ENCODE measurements at places on chromosomes 2 and 18.

GRCh38 chr18:71798986-71799673 lies 745.0 kb downstream of the CBLN2 start:
- DNase-seq = no peak

DNA sequence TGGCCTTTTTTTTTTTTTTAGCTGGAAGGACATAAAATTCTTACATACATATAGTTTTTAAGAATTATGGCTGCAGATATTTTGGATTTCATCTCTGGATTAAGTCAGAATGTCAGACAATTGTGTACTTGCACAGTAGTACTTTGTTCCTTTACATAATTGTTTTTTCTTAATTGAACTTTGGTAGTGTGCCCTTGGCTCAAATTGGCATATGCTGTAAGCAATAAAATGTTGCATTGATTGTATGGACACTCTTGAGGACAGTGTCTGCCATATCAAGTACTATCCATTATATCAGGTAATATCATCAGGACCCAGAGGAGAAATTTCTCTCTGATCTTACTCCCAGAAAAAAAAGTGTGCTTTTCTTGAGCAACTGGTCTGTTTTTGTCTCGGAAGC lies 15.3 kb downstream of the ZC3H6 start:
- no peak for DNase-seq

GRCh38 chr2:30359644-30360167 lies 87.3 kb upstream of the LCLAT1 start:
- no peak for DNase-seq

GRCh38 chr2:3253913-3254441 lies 123.6 kb downstream of the EIPR1 start:
- no peak for DNase-seq

DNA sequence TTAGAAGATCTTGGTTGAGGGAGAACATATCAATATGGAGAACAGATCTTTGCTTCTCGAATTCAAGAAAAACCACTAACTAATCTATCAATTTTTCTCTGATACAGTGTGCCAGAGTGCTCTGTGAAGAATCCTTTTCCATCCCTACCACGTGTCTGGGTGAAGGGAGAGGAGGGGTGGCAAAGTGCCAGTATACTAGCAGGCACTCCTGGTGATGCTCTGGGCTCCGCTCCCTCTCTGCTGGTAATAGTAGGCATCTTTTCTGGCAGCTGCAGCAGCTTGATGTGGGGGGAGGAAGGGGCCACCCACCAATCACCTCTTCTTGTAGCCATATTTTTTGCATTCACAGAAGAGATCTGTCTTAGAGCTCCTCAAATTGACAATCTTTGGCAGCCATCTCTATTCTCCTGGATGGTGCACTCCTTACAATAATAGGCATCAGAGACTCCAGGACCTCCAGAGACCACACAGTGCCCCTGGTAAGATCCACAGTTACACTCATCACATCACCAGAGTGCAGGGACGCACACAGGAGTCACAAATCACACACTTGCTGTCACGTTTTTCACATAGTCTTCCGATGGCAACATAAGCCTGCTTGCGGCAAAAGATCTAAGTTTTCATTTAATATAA lies 15.7 kb downstream of the STK39 start:
- no peak for DNase-seq

GRCh38 chr2:1162768-1163584 lies 212.3 kb downstream of the SNTG2 start:
- peak; percentile 25 for DNase-seq

DNA sequence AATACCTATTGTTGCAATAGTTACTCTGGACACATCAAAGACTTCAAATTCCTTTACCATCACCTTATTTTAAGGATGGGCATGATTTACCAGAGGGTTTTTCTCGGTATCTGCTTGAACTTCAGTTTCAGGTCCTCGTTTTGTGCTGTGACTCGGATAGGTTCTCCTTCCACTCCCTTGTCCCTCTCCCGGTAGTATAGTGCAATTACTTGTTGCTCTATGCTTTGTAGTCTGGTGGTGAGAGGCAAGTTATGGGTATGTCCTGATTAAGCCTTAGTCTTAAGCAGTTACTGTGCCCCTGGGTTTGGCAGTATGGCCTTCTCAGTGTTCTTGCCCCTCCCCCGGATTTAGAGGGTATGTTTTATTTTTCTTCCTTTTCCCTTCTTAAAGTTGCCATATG lies 96.6 kb downstream of the RHBDD1 start:
- no peak for DNase-seq

GRCh38 chr2:72130659-72131360 lies 16.9 kb downstream of the CYP26B1 start:
- no peak for DNase-seq

GRCh38 chr2:119756837-119757236 lies 2.9 kb upstream of the PTPN4 start:
- no peak for DNase-seq

DNA sequence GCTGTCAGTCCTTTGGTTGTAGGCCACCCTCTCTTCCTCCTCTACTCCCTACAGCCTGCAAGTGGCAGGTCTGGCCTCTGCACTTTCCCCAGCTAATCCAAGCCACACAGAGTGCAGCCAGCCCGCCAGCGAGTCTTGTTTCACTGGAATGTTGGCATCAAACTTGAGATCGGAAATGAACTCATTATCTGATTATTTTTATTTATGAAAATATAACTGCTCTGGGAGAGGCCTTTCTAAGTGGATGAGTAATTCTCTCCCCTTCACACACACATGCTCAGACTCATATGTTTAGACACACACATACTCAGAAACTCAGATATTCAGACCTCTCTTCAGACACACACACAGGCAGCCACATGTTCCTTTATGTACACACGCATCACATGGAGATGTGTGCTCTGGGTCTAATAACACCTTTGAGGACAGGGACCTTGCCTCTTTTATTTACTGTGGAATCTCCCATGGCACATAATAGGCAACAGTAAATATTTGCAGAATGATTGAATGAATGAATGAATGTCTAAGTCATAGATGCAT lies 151.3 kb downstream of the ZFP36L2 start:
- DNase-seq = no peak

GRCh38 chr18:58768293-58768974 lies 96.2 kb upstream of the ZNF532 start:
- DNase-seq = peak; percentile 51

GRCh38 chr2:53913721-53914120 lies 54.0 kb upstream of the GPR75 start:
- DNase-seq = no peak

DNA sequence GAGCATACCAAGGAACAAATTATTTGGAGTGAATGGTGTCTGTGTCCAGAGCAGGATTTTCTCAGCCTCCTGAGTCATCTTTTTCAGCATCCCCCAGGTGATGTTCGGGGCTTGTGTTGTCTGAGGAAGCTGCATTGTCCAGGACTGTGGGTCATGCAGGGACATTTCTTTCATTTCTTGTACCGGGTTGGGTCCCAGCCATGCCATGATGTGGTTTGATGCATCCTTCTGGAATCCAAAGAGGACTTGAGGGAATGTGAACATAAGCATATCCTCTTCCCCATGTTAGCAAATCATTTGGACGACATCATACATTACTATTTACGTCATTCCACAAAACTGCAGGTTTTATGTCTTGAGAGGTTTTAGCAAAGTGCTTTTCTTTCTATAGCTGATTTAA lies 797.8 kb downstream of the CCDC85A start:
- no peak for DNase-seq

DNA sequence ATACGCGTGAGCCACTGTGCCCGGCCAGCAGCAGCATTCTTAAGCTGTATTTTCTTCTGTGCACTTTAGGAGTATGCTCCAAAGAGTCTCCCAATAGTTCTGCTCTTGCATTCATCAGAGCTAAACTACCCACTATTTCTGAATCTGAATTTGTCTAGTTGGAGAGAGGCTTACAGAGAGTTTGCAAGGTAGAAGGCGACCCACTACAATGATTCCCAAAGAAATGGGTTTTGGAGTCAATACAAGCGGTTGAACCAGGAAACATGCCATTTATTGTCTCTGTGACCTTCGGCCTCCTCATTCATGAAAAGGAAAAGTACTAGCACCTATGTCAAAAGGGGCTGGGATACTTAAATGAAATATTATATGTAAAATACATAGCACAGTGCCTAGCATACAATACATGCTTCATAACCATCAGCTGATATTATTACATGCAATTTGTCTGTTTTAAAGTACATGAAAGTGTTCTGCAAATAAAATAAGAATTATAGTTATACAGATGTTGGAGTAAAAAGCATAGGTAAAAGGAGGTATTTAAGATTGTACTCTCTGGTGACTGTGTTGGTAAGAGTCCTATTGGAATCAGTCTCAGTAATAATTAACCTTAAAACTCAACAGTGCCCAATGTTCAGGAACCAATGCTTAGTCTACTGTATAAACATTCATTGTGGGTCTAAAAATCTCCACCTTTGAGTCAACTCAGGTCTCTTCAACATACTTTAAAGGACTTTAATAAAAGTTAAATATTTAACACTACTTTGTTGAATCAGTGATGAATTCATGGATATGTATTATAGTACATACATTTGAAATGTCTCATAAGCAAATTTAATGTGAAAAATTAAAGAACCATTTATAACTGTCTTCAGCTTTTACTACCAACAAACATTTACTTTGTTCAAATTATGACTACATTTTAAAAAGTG lies 89.8 kb upstream of the GRB14 start:
- no peak for DNase-seq

GRCh38 chr2:11592671-11593574 lies 59.1 kb downstream of the GREB1 start:
- DNase-seq = no peak

DNA sequence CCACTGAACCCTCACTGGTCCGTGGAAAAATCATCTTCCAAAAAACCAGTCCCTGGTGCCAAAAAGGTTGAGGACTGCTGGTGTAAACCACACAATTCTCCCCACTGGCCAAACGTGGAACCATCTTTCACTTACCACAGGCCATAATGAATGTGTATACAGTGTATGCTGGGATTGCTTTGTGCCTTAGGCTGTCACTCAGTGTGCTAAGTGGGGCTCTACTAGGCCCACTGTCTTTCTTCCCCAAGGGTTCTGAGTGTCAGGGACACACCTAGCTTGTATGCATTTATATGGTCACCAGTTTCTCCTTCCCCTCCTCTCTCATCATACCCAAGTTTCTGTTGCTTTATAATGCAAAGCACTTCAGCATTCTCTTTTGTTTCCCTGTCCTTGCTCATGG lies 27.2 kb downstream of the SCYGR8 start:
- no peak for DNase-seq

- no peak for DNase-seq
Measured at GRCh38 chr2:174158003-174158402, 90.3 kb downstream of the OLA1 start.

GRCh38 chr18:79360933-79361332 lies 34.8 kb upstream of the NFATC1 start:
- no peak for DNase-seq

DNA sequence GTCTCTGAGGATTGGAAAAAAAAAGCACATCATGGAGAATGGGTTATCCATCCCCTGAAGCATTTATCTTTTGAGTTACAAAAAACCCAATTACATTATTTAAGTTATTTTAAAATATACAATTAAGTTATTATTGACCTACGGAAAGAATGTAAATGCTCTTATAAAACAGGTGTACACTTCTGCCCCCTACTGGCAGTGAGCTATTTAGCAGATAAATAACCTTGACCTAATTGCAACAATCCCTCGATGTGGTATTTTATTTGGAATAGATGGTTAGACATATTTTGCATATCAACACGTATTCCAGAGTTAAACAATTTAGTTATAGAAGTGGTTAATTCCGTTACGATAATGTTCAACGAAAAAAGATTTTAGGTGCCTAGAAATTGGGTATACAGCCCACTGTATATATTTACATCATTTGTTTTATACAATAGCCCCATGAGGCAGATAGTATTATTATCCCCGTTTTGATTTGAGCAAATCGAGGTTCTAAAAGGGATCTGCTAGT lies 9.1 kb upstream of the DAW1 start:
- peak; percentile 16 for DNase-seq

DNA sequence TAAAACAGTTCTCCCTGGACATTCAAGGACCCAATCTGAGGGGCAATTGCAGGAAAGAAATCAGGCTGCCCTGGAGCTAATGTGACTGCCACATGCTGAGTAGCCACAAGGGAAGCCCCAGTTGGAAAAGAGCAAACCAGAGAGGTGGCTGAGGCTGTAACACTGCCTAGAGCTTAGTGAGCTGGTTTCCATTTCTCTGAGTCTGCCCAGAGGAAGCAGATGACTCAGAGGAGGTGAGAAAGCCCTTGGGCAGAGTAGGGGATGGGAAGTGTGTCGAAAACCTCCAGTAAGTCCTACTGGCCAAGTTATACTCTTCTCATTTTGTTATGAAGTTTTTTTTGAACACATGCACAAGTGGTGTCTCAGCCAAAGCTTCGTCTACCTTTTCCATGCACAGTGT lies 753.0 kb downstream of the CNTNAP5 start:
- no peak for DNase-seq

DNA sequence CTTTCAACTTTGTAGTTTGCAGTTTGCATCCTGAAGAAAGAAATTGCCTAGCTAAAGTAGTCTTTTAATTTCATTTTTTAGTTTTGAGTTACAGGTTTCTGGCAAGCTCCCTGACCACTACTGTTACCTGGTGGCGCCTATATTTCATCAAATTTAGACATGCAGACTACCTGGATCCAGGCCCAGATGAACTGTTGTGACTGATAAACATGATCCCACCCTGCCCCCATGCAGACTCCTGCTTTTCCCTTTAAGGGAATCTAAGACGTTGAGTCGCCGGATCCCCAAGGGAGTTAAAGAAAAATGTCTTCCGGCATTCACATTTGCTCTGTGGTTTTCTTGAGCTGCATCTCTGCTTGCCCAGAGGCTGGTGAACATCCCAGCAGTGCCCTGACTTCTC lies 22.2 kb downstream of the METAP1D start:
- no peak for DNase-seq

DNA sequence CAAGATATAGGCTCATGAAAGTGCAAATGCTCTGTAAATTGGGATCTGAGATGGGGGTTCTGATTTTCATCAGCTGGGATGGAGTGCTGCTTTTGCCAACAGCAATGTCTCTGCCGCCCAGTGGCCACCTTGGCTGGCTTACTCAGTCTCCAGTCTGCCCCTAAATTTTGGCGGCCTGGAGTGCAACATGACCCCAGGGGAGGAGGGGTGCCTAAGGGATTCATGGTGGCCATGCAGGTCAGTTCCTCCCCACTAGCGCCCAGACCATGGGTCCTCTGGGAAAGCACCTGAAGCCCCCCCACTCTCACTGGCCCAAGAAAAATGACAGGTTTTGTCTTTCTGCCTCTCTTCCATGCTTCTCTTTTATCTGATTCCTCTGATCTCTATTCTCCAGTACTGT lies 45.0 kb downstream of the SLC4A3 start:
- DNase-seq = no peak
